GM12891 (cell line): ENCODE measurements at places on chromosomes 5 and 9.

- no peak for DNase-seq
Measured at GRCh38 chr5:952597-953271, 55.9 kb upstream of the NKD2 start.

DNA sequence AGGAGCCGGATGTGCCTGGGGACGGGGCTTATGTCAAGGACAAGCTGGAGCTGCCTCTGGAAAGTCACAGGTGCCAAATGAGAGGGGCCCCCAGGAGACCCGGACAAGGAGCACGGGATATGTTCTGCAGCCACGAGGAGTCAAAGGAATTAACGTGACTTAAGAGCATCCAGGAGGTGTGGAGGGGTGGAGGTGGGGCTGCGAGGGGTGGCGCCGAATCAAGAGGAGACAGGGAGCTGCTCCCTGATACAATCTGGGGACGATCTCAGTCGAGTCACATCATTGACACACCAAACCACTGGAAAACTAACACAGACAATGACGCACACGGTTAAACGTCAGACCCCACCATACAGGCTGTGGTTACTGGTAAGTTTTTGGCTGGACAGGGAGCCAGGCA lies 10.4 kb downstream of the CCDC127 start:
- DNase-seq: no peak

DNA sequence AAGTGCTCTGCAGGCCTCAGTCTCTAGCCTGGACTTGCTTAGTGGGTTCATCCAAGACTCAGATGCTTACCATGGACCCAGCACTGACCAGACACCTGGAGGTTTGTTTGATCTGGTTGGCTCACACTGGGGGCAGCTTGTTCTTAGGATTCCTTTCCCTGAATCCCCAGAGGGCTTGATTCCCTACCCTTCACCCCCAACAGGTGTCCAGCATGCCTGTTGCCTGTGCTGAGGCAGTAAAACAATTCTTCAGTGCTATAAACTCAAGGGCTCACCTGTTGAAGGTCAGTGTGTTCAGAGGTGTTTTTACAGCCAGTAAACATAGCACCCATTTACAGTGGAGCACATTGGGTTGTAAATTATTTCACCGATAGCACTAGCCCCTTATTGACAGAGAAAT lies 123.8 kb upstream of the KLF4 start:
- no peak for DNase-seq

- no peak for DNase-seq
Measured at GRCh38 chr5:122870219-122870856, 24.9 kb downstream of the SNX24 start.

GRCh38 chr5:92927291-92927778 lies 653.7 kb downstream of the NR2F1-AS1 start:
- no peak for DNase-seq

- no peak for DNase-seq
Measured at GRCh38 chr9:134035041-134036039, 10.1 kb downstream of the BRD3OS start.

DNA sequence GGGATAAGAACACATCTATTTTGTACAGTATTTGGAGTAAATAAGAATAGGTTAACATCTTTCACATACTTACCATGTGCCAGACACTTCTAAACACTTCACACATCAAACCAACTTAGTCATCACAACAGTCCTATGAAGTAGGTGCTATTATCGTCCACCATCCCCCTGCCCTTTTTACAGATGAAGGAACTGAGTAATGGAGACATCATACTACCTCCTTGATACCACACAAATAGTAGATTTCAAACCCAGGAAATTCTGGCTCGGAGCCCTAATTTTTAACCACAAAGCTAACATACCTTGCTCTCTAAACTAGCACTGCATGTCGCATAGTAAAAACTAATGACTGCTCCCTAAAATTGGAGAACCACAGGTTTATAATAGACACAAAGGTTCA lies 4.2 kb upstream of the ZNF366 start:
- DNase-seq: no peak

DNA sequence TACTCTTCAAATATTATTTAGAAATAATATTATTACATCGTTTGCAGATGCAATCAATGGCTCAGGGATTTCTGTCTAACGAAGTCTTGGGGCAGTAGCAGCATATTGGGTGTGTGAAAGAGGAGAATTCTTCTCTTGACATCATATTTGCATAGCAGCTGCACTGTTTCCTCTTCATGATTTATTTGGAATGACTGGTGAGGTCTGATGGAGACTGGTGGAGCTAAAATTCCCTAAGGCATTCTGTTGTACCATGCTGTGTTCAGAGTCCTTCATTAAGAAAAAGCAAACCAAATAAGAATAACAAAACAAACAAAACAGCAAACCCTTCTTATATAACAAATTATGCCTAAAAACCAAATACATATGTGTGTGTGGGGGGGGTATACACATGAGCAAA lies 177.6 kb downstream of the DIRAS2 start:
- DNase-seq: no peak

- no peak for DNase-seq
Measured at GRCh38 chr9:98378794-98379193, 123.3 kb upstream of the TBC1D2 start.

DNA sequence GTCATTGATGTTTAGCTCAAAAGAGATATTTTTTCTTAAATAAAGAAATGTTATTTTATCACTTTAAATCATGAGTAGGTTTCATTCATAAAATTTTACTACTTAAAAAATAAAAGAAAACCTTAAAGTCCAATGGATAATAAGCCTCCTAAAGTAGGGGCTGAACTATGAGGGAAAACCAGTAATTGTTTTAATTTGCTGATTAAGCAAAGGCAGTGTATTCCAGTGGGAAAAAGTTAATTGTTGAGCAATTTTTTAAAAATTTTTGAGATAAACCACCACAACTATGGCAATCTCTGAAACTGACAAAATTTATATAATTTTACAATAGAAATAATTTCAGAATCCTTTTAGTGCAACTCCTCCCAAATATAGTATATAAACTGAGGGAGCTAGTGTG lies 195.0 kb downstream of the FBXO4 start:
- no peak for DNase-seq

DNA sequence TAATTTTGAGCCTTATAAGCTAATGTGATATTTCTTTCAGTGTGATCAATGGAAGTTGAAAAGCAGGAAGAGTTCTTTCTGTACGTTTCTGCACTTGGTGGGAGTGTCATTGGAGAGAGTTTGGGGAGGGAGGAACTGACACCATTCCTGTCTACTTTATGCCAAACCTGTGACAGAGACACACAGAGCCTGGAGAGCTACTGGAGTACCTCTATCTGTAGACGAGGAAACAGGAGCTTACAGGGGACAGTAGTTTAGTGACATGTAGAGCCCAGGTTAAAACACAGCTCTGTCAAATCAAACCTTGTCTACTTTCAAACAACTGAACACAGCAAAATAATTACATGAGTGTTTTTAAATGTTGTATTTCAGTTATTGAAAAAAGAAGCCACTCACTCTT lies 103.6 kb downstream of the PDE4D start:
- DNase-seq: no peak

- no peak for DNase-seq
Measured at GRCh38 chr9:126607731-126608130, 6.0 kb upstream of the LMX1B start.

GRCh38 chr5:33675958-33676464 lies 215.8 kb downstream of the ADAMTS12 start:
- DNase-seq: peak; percentile 20

- peak; percentile 69 for DNase-seq
Measured at GRCh38 chr9:130927995-130928900, 10.8 kb downstream of the FIBCD1 start.

DNA sequence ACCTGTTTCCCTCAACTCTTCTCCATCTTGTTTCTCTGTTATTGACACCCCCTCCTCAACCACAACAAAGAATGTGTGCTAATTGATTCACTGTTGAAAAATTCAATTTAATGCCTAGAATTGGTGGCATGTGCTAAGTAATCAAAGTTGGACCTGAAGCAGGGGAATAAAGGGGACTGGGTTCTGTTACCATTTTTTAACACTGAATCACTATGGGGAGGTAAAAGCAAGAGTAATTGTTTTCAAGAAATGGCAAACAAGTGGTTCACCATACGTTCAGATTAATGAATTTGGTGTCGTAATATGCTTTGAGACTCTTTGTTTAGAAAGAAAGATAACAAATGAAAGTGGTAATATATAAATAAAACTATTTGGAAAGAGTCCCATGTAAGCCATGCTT lies 17.0 kb upstream of the SSBP2 start:
- no peak for DNase-seq

- DNase-seq: no peak
Measured at GRCh38 chr5:111313017-111313724, 89.0 kb downstream of the CAMK4 start.

DNA sequence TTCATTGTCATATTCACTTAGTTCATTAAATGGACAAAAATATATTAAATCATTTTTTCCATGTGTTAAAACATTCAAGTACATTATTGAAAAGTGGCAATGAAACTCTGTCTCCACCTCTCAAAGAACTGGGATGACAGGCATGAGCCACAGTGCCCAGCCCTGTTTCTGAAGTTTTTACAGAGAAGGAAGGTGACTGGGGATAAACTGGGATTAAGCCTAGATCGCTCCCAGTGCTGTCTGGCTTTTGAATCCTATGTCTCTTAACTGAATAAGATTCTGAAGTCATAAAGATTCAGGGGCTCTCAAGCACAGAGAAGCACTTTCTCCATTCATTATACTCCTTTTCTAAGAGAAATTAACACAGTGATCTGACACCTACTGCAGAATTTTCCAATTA lies 88.3 kb downstream of the SLC38A9 start:
- no peak for DNase-seq

DNA sequence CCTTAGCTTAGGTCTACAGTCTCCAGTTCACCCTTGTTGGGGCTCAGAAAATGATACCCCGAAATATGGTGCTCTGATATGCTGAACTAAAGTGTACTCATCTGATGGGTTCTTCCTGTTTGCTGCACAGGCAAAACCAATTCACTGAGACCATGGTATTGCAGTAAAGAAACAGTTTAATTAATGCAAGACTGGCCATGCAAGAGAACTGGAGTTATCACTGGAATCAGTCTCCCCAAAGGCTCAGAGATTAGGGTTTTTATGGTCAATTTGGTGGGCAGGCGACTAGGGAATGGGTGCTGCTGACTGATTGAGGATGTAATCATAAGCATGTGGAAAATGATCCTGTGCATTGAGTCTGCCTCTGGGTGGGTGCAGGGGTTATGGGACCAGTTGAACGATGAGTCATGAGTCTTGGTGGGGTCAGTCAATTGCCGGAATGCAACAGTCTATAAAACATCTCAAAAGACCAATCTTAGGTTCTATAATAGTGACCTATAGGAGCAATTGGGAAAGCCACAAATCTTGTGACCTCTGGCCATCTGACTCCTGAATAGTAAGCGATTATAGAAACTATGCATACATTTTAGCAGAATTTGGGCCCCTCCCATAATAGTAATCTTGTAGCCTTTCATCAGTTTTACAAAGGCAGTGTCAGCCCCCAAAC lies 113.0 kb upstream of the ANKRD55 start:
- DNase-seq: no peak

DNA sequence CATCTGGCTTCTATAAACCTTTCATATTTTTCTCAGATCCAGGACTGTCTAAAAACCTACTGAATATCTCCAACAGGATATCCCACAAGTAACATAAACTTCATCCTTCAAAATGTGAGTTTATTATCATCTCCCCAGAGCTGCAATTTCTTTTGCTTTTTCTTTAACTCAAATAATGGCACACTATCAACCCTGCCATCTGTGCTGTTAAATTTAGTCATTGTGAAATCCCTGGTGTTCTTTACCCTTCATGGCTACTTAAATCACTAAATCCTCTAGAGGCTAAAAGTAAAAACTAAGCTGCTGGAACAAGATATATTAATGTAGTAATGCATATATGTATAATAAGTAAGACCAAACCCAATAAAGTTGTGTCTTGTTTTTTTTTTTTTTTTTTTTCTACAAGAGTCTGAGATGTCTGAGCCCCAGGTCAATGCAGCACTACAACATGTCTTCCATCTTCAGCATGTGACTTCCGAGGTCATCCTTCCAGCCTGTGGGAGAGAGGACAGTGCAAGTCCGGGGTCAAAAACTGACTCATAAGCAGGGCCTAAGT lies 362.9 kb downstream of the ADGRV1 start:
- DNase-seq: no peak

DNA sequence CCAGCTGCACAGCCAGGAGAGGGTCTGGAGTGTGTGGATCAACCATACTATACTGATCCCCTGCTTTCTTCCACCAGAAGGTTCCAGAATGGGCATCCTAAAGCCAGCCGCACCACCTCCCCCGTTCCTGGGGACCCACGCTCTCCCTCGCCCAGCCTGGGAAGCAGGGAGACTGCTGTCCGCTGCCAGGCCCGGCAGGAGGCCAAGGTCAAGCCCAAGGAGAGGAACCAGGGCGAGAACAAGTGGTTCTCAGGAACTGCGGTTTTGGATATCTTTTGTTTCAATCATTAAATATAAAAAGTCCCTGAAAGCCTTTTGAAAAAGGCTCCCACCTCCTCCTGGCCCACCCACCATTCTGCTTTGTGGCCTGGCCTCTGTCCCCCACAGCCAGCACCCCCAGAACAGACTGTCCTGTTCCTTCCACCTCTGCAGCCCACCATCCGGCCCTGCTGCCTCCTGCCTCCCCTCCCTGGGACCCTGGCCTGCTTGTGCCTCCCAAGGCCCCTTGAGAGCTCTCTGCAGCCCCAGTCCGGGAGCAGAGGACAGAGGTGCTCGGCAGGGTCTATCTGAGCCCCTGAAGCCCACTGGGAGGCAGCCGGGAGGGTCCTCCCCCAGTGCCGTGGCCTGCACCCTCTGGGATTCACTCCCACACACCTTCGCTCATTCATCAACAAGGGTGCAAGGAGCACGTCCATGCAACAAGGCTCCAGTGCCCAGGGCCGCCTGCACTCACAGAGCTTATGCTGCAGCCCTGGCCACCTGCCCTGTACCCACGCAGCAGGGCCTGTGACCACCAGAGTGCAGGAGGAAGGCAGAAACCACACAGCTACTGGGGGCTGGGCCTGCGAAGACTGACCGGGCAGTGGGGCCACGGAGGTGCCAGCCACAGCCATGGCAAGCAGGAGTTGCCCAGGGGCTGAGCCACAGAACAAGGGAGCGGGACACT lies 614 bp upstream of the LCN6 start:
- DNase-seq: no peak

- DNase-seq: no peak
Measured at GRCh38 chr9:133048595-133048994, 13.2 kb upstream of the CEL start.
